ENCODE measurements at places on chromosomes 11 and 22. TPM values are rescaled to one million over a fixed set of nuclear protein-coding genes. Genes with fewer than 3 reads are reported as not detected.

Gene C11orf91
- total RNA-seq: not detected

Gene SYT9
- total RNA-seq: not detected

Gene TMEM45B
- total RNA-seq: 1.7 TPM

Gene KBTBD4
- 6.6 TPM for total RNA-seq

Gene NFAM1
- 0.35 TPM for total RNA-seq

Gene CRYAB
- 7.7 TPM for total RNA-seq

DNA sequence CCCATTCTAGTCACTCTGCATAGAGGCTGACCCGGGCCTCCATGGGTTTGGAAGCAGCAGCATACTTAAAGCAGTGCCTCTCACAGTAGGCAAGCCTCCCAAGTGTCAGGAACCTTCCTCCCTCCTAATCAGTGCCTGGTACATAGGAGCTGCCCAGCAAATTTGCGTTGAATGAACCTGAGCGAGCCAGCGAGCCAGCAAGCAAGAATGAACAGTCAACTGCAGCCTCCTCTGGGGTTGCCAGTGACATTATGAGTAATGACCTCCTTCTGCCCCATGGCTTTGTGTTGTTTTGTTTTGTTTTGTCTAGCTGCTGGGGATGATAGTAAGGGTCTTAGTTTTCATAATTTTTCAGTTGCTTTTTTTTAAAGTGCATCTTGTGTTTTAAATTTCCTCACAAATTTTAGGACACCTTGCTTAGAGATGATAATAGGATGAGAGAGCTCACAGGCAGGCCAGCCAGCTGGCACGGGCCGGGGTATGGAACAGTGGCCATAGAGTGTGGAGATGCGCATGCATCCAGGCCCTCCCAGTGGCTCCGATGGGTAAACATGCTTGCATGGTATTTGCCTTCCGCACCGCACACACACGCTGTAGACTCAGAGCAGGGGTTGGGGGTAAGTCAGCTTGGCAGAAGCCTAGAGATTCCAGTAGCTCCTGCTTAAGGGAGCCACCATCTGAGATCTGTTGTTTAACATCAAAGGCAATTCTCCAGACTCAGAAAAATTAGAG, 36.1 kb downstream of the TTC12 start:
- no peak overlapping the region for H3K4me3 ChIP-seq
- no peak overlapping the region for H3K27ac ChIP-seq
- H3K36me3 ChIP-seq: no peaks in the 10 kb centered on the region
- H3K4me1 ChIP-seq: no peaks in the 10 kb centered on the region
- no peaks in the 10 kb centered on the region for H3K27me3 ChIP-seq

GRCh38 chr11:94658888-94659287, 91.7 kb downstream of the PIWIL4 start:
- no peaks in the 10 kb centered on the region for H3K36me3 ChIP-seq
- no peaks in the 10 kb centered on the region for H3K4me1 ChIP-seq
- no peaks in the 10 kb centered on the region for H3K27me3 ChIP-seq

DNA sequence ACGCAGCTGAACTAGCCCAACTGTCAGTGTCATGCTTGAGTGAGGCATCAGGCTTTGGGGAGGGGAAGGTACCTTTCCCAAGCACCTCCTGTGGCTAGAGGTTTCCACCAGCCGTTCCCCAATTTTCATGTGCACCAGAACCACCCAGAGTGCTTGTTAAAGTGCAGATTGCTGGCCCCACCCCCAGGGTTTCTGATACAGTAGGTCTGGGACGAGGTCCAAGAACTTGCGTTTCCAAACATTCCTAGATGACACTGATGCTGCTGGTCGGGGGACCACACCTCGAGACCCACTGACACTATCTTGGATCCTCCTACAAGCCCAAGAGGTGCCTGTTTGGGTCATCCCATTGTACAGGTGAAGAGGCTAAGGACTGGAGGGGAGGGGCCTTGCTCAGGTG, 59.8 kb downstream of the PDE2A start:
- H3K36me3 ChIP-seq: no peaks in the 10 kb centered on the region
- H3K4me1 ChIP-seq: peaks cover 4% of the 10 kb centered on the region
- peak; percentile 30 for DNase-seq
- no peaks in the 10 kb centered on the region for H3K27me3 ChIP-seq

DNA sequence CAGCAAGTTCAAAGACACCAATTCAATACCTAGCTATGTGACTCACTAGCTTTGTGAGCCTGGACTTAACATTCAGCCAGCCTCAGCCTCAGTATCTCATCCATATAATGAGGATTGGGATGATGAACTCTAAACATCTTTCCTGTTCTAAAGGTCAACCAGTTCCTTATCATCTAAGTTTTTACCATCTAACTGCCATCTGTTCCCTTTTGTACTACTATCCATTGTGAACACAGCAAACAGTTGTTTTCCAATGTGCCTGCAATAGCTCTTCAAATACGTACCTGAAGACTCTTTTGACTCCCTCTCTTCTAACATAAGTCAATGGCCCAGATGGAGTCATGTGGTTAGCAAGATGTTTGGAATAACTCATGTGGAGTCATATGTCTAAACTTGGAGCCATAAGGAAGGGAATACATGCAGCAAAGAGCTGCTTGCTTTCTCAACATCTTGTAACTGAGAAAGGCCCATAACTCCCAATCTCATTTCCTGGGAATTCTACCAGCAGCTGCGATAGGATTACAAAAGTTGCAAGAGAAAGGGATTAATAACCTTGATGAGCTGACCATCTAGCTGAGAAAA, 19.4 kb downstream of the SYTL2 start:
- no peak overlapping the region for H3K27ac ChIP-seq
- no peaks in the 10 kb centered on the region for H3K36me3 ChIP-seq
- no peaks in the 10 kb centered on the region for H3K27me3 ChIP-seq
- H3K4me1 ChIP-seq: no peaks in the 10 kb centered on the region
- no peak for DNase-seq

GRCh38 chr11:125585487-125585886, 7.2 kb upstream of the STT3A start:
- H3K27ac ChIP-seq: no peak overlapping the region
- no peaks in the 10 kb centered on the region for H3K36me3 ChIP-seq
- DNase-seq: no peak
- H3K27me3 ChIP-seq: no peaks in the 10 kb centered on the region

DNA sequence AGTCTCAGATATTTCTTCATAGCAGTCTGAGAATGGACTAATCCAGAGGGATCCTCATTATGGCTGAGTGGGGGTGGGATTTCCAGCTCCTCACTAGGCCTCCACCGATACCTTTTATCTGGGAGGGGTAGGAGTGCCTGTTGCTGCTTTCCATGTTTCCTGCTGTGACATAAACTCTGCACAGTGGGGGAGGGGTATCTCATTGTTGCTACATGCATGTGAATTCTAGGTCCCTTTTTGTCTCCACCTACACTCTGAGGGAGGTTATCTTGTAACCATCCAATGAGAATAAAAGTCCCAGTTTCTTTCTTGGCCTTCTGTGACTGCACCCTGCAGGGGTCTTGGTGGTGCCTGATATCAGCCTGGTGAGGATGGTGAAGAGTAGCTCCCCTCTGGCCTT, 60.5 kb downstream of the ADAMTS15 start:
- H3K4me1 ChIP-seq: no peaks in the 10 kb centered on the region
- no peaks in the 10 kb centered on the region for H3K27me3 ChIP-seq

- no peak for DNase-seq
- no peaks in the 10 kb centered on the region for H3K36me3 ChIP-seq
- H3K27ac ChIP-seq: no peak overlapping the region
These were observed 5.4 kb downstream of the HYOU1 start for GRCh38 chr11:119051440-119052162.

- H3K36me3 ChIP-seq: no peaks in the 10 kb centered on the region
- no peak for DNase-seq
- no peak overlapping the region for H3K27ac ChIP-seq
- H3K27me3 ChIP-seq: no peaks in the 10 kb centered on the region
- H3K4me1 ChIP-seq: peaks cover 13% of the 10 kb centered on the region
These were observed 15.9 kb downstream of the MED15 start for GRCh38 chr22:20523086-20523983.

- H3K4me1 ChIP-seq: no peaks in the 10 kb centered on the region
- H3K4me3 ChIP-seq: no peak overlapping the region
- no peak for DNase-seq
- no peaks in the 10 kb centered on the region for H3K27me3 ChIP-seq
These were observed 273.8 kb upstream of the ZC3H12C start for GRCh38 chr11:109819410-109819809.

DNA sequence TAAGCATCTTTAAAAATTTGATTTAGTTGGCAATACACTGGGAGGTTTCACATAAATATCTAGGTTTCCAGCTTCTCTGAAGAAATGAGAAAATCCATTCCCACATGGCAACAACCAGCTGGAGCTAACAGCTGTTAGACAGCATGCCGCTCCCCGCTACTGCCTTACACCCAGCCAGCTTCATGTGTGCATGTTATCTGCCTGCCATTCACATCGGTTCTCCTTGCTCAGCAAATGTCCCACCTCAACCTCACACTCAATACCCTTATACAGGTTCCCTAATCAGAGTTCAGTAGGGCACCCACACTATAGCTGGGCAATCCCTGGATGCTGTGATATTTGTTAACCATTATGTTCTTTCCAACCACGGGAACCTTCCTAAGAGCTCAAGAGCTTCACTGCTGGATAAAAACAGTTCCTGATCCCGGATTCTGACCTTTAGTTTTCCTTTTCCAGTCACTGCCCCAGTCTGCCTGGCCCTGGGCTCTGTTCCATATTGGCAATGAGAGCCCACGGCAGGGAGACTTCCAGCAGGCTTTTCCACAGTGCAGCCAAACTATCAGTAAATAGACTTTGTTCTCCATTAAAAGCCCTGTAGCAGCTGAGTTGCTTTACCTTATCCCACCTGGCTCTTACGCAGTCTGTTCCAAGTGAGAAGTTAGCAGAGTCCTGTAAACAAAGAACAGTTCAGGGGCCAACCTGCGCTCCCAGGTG, 8.6 kb downstream of the RPUSD4 start:
- no peak overlapping the region for H3K27ac ChIP-seq
- DNase-seq: no peak
- peaks cover 86% of the 10 kb centered on the region for H3K36me3 ChIP-seq
- H3K4me3 ChIP-seq: no peak overlapping the region

DNA sequence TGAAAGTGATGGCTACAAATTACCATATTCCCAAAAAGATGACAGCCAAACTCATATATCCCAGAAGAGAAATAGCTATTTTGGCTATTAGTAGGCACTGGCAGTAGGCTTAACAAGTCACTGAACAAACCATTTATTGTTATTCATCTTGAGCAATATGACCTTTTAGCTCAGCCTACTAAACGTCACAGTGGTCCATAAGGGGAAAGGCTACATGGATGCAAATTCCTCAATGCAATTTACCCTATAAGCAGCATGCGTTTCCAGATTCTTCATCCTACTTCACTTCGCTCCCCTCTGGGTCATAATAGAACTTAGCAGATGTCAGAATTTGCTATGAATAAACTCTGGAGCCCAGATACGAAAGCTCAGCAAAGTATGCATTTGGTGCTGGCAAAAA, 114.0 kb downstream of the SIK3 start:
- peaks cover 34% of the 10 kb centered on the region for H3K4me1 ChIP-seq
- no peaks in the 10 kb centered on the region for H3K36me3 ChIP-seq
- no peaks in the 10 kb centered on the region for H3K27me3 ChIP-seq
- H3K27ac ChIP-seq: peak overlapping the region; percentile 44
- DNase-seq: no peak
- H3K4me3 ChIP-seq: no peak overlapping the region

GRCh38 chr11:17478070-17478469, 1.4 kb upstream of the ABCC8 start:
- DNase-seq: no peak
- no peak overlapping the region for H3K27ac ChIP-seq
- H3K4me3 ChIP-seq: no peak overlapping the region
- no peaks in the 10 kb centered on the region for H3K4me1 ChIP-seq

DNA sequence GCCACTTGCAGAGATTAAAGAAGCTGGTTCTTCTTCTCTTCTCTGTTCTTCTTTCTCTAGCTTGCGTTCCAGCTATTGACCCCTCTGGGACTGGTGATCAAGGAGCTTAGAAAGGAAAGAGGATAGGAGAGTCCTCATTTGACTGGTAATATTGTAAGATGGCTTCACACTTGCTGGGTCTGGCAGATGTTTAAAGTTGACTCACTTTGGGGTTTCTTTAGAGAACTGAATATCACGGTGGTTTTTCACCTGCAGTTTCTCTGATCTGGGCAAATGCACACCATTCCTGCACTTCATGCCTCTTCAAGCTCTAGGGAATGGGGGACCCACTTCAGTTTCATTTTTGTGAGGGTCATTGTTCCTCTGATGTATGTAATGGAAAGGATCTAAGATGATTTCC, 41.8 kb upstream of the DEUP1 start:
- no peaks in the 10 kb centered on the region for H3K36me3 ChIP-seq
- H3K4me1 ChIP-seq: no peaks in the 10 kb centered on the region
- DNase-seq: no peak
- no peak overlapping the region for H3K4me3 ChIP-seq
- no peak overlapping the region for H3K27ac ChIP-seq

GRCh38 chr11:27470166-27470565, 2.4 kb downstream of the LGR4 start:
- H3K27me3 ChIP-seq: no peaks in the 10 kb centered on the region
- H3K27ac ChIP-seq: peak overlapping the region; percentile 85
- no peak for DNase-seq

DNA sequence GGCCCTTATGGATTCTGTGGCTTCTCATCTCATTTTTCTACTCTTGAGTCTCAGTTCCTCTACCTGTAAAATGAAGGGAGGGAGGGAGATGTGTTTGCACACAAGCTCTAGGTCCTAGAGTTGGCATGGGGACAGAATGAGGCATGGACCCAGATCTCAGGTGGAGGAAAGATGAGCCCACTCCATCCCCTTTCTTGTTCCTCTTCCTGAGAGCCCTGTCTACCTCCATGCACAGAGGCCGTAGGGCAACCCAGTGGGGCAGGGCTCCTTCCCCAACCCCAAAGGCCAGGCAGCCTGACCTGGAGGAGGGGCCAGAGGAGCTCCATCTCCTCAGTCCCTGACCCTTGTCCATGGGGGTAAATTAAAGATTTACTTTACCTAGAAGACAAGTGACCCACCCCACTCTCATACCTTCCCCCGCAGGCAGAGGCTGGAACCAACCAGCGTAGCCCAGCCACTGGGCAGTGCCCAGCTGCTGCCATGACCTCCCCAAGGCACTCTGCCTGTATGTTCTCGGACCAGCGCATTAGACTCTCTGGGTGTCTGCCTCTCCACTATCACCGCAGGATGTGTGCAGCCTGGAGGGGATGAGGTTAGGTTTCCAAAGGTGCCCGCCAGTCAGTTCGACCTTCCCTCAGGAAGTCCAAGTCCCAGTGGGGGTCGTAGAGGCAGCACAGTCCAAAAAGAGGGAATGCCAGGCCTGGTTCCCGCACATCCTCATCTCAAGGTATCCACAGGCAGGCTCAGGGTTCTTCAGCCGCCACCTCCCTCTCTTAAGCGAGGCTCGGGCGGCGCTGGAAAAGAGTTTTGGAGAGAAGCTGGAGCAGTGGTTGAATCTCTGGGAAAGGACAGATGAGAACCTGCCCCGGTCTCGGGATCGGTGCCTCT, 3.0 kb downstream of the SMTN start:
- peaks cover 8% of the 10 kb centered on the region for H3K4me1 ChIP-seq
- peaks cover 17% of the 10 kb centered on the region for H3K36me3 ChIP-seq
- H3K27me3 ChIP-seq: no peaks in the 10 kb centered on the region
- H3K27ac ChIP-seq: peak overlapping the region; percentile 85
- no peak for DNase-seq

GRCh38 chr11:130025371-130025770, 22.7 kb upstream of the PRDM10 start:
- no peaks in the 10 kb centered on the region for H3K4me1 ChIP-seq
- no peak overlapping the region for H3K4me3 ChIP-seq
- no peaks in the 10 kb centered on the region for H3K36me3 ChIP-seq

- no peak overlapping the region for H3K27ac ChIP-seq
- H3K4me1 ChIP-seq: no peaks in the 10 kb centered on the region
- no peak overlapping the region for H3K4me3 ChIP-seq
- H3K27me3 ChIP-seq: no peaks in the 10 kb centered on the region
- no peak for DNase-seq
- no peaks in the 10 kb centered on the region for H3K36me3 ChIP-seq
These were observed 47.4 kb downstream of the SYT13 start for GRCh38 chr11:45238724-45239123.

Measured in Peyer's patch (tissue), 4 donors.